ENCODE measurements at places on chromosomes 1 and 21.

- no peak for DNase-seq
Observed at GRCh38 chr1:66930823-66931174, 6.0 kb downstream of the MIER1 start.

DNA sequence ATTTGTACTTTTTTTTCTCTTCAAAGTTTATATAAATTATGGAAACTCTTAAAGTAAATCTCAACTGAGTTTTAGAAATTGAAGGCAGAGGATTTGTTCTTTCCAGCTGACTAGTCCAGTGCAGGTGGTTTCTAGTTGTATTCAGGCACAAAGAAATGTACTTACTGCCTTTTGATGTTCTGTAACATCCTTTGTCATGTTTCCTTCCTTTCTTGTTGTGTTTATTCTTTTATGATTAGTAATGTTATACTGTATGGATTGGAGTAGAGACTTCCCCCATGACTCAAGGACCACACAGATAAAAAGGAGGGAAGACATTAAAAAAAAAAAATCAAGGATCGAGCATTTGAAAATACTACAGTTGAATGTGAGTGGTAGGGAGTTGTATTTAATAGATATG, 8.0 kb downstream of the HIPK1 start:
- no peak for DNase-seq

DNA sequence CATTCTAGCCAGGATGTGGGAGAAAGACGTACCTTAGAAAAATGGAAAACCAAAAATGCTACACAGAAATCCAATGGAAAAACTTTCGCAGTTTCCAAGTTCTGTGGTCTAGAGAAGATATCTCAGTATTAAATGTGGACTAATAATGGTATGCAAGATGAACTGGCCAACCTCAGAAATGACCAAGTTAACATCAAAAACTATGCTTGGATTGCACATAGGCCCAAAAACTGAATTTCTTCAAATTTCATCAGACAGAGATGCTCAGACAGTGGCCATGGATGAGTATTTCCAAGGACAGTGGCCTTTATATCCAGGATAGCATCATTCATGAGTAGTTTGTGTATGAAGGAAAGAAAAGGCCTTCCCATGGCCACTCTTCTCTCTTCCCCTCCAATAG, 132.2 kb downstream of the TIAM1 start:
- no peak for DNase-seq

GRCh38 chr1:184648856-184649201, 105.8 kb downstream of the EDEM3 start:
- DNase-seq, result no peak

GRCh38 chr1:119453021-119453420, 38.1 kb downstream of the HSD3B2 start:
- DNase-seq, result no peak

- no peak for DNase-seq
Observed at GRCh38 chr1:34125721-34126380, 39.2 kb downstream of the CSMD2 start.

- DNase-seq, result no peak
Observed at GRCh38 chr1:213325482-213325881, 274.4 kb downstream of the RPS6KC1 start.

- no peak for DNase-seq
Observed at GRCh38 chr1:55937840-55938375, 641.5 kb downstream of the PLPP3 start.
